Spleen (tissue), 13 donors: ENCODE measurements at places on chromosomes 13 and 19. TPM values are rescaled to one million over a fixed set of nuclear protein-coding genes. Genes with fewer than 3 reads are reported as not detected.
A peak's percentile ranks its signal among the peaks of the same experiment; 100 is the strongest.

DNA sequence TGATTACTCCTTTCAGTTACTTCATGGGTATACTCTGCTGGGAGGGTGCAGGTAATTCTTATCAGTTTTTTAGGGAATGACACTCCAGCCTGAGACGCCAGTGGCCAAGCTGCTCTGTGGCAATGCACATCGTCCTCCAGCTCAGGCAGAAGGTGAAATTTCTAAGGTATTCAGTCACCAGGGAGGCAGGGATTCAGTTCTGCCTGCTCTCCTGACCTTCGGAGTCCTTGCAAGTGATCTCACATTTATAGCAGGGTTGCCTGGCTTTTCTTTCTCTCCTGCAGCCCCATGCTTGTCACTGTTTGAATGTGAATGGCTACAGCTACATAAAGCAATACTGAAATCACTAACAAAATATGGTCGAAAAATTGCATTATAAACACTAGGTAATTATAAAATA lies 1447.5 kb downstream of the EFNB2 start:
- DNase-seq: no peak

DNA sequence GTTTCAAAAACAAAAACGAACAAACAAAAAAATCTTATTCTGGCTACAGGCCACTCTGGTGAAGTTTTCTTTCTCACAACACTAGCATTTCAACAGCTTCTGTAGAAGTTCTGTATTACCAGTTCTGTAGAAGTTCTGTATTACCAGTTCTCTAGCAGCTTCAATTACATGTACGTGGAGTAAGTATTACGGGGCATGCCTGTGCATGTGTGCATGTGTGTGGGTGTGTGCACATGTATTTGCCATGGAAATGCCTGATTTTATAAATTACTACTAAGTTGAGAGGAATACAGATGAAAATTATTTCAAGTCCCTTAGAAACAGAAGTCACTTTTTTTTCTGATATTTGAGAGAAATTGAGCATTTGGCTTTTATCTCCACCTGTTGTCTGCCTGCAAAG lies 414.2 kb downstream of the FOXO1 start:
- no peak for DNase-seq

- peak; percentile 86 for DNase-seq
Measured at GRCh38 chr19:3098515-3099346, 4.6 kb downstream of the GNA11 start.

- DNase-seq: no peak
Measured at GRCh38 chr13:61833228-61833627, 417.6 kb upstream of the PCDH20 start.

DNA sequence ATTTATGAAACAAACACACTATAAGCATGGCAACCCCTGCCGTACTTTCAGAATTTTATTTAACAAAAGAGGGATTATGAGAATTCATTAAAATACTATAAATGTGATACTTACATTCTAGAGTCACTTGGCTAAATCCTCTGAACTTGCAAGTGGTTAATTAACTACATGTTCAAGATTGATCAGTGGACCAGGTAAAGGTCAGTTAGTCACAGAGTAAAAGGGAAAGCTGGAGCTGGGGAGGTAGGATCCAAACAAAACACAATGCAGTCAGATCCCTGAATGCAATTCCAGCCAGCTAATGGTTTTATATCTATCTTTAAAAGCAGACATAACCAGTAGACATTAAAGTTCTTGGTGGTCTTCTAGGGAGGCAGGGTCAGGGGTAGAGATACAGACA lies 270.5 kb downstream of the DIAPH3 start:
- no peak for DNase-seq

Gene CEACAM8
- polyA plus RNA-seq: 0.63 TPM

Gene ELSPBP1
- not detected for polyA plus RNA-seq

Gene OR7D2
- polyA plus RNA-seq: not detected

Gene TUBB4A
- 1.7 TPM for polyA plus RNA-seq
